ENCODE measurements at places on chromosomes 2 and 18. TPM values are rescaled to one million over a fixed set of nuclear protein-coding genes. Genes with fewer than 3 reads are reported as not detected.

GRCh38 chr2:173204316-173204715 lies 128.7 kb downstream of the MAP3K20 start:
- DNase-seq: no peak

Gene CTAGE1
- total RNA-seq: 0.06 TPM

Gene MGAT4A
- total RNA-seq: 34.4 TPM

GRCh38 chr18:10318691-10318970 lies 135.8 kb upstream of the APCDD1 start:
- no peak for DNase-seq

- DNase-seq: no peak
Observed at GRCh38 chr2:216632346-216632951, 771 bp upstream of the IGFBP2 start.

DNA sequence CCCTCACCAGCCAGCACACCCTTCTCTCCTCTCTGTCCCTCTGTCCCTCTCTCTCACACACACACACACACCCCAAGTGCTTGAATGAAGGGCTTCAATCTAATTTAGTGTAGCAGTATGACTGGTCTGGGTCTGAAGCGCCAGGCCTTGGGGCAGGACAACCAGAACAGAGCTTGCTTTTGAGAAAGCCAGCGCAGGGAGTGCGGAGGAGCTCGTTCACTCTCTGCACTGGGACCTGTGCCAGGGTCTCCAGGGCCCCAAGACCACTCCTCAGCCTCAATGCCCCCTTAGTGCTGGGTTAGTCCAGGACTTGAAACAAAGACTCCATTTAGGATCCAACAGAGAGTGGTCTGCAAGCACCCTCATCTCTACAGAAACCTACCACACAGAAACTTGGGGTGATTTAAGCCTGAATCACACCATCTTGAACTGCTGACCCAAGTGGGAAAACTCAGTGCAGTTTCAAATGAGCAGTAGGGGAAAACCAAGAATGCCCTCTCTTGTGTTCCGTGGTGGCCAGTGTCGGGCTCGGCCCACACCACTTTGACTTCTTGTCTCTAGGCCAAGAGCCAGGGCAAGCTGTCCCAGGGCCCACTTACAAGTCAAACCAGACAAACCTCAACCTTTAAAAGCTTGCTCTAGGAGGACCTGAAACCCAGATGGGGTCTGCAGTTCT lies 66.6 kb upstream of the WIPF1 start:
- DNase-seq: no peak

- DNase-seq: no peak
Observed at GRCh38 chr2:154402213-154402612, 296.3 kb upstream of the KCNJ3 start.

GRCh38 chr2:191618046-191618780 lies 59.7 kb upstream of the NABP1 start:
- no peak for DNase-seq

DNA sequence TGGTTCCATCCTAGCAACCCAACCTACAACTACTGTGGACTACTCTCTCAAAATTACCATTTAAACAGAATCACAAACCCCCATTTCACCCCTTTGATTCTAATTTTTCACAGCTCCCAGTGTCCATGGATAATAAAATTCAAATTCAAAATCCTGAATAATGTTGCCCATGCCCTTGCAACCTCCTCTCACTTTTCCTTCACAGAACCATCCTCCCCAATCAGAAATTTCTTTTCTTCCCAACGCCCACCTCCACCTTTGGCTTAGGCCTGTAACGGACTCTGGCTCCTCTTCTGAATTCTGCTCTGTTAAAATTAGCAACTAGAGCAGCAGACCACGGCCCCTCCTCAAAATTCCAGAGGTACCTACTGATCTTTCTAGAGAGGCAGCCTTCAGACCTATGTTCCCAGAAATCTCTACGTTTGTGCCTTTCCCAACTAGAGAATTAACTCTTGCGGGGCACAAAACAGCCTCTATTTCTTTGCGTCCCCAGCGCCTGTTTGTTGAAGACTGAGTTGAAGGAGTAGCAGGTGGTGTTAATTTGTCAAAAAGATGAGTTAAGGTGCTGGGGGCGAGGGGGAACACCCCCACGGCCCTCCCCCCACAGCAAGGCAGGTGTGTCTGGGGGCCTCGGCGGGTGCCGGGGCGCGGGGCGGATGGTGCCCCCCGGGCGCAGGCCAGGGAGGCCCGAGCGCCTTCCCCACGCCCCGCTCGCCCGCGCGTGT lies 428 bp upstream of the MAP3K20 start:
- no peak for DNase-seq

GRCh38 chr2:39996653-39997080 lies 217.6 kb upstream of the THUMPD2 start:
- no peak for DNase-seq

Gene NTSR2
- not detected for total RNA-seq

DNA sequence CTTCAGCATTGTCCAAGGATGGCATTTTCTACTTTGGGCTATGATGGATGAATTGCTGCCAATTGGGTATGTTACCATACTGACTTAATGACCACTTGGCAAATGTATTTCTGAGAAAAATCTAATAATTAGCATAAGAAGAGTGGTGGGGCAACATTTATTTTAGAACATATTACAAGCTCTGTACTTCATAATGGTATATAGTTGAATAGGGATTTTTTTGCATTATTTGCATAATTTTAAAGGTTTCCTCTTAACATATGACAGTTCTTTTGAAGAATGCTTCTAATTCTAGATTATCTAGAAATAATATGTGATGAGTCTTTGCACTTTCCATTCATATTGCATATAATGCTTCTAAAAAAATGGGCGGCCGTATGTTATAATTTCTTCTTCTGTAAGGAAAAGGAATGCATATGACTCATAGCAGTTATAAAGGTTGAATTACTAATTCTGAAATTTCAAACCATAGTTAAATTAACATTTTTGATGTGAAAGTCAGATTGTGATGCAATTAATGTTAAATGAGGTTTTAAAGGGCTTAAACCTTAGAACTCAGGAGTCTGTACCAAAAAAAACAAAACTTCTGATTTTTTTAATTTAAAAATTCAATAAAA lies 1652.3 kb upstream of the SLC39A10 start:
- DNase-seq: no peak

DNA sequence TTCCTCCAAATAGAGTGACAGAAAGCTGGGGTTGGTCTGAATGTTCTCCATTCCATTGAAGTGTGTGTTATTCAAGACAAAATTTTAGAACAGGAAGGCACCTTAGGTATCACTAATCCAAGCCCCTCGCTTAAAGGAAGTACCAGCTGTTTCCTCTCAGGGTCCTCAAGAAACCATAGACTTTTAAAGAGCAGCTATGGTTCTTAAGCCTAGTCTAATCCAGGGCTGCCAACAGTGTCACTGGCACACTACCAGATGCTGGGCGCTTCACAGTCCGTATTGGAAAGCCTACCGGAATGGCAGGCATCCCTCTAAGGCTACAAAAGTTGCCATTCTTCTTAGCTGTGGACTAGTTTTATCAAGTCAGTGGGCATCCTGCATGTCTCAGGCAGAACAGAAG lies 1.9 kb downstream of the NEMP2 start:
- DNase-seq: no peak

DNA sequence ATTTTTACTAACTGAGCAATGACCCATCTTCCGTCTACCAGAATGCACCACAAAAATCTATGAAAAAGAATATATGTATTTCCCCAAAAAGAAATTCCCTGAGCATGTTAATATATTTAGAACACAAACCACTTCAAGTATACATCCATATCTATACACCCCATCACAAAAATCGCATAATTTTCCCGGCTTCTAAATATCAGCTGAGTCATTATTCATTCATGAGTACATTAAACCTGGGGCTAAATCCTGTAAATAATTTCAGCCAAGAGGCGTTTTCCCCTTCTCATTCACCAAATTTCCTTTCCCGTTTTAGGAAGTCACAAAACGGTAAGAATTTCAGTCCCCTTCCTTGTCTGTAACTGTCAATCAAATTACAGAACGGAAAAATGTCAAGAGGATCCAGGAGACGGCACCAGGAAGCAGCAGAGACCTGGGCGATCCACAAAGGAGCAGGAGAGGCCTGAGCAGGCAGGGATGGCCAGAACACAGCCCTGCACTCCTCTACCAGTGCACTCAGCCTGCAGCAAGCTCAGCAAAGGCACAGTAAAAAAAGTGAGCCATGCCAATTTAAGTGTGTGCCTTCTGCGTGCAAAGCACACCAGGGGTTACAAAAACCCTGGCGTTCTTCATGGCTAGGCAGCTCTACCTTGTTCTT lies 300.7 kb downstream of the TCF4 start:
- DNase-seq: no peak

- no peak for DNase-seq
Observed at GRCh38 chr18:67001052-67001451, 397.2 kb upstream of the CDH19 start.

Gene MDH1B
- total RNA-seq: 2.4 TPM

DNA sequence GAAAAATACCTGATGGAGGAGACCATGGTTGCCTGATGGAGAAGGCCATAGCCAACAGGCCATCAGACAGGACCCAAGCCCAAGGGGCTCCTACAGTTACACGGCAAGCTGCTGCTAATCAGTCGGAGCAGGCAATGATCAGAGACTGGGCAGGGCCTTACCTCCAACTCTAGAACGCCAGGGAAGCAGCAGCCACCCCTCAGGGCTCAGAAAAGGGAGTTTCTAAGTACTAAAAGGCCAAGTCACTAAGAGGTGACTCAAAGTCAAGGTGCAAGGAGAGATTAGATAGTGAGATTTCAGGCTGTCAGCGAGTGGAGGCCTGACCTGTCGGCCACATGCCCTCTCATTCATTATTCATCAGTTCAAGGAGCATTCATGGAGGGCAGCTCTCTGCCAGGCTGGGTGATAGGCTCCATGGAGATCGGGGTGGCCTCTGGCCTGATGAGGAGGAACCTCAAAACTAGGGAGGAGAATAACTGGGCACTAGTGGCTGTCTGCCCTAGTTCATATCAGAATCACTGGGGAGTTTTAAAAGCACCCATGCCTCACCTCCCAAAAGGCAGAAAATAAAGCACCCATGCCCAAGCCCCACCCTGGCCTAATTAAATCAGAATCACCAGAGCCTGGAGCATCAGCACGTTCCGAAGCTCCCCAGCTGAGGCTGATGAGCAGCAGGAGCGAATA lies 3.6 kb downstream of the VIL1 start:
- DNase-seq: no peak

Gene CREB1
- 65.4 TPM for total RNA-seq

Gene MSTN
- total RNA-seq: 0.23 TPM

Gene TFCP2L1
- 73.0 TPM for total RNA-seq

- no peak for DNase-seq
Observed at GRCh38 chr2:133104871-133105270, 434.9 kb upstream of the LYPD1 start.

Gene STPG4
- 0.20 TPM for total RNA-seq

- DNase-seq: no peak
Observed at GRCh38 chr2:141384676-141385075, 746.1 kb downstream of the LRP1B start.

Gene LOXL3
- 15.9 TPM for total RNA-seq

GRCh38 chr2:191636235-191636543 lies 41.7 kb upstream of the NABP1 start:
- no peak for DNase-seq

Gene MPP4
- total RNA-seq: not detected

DNA sequence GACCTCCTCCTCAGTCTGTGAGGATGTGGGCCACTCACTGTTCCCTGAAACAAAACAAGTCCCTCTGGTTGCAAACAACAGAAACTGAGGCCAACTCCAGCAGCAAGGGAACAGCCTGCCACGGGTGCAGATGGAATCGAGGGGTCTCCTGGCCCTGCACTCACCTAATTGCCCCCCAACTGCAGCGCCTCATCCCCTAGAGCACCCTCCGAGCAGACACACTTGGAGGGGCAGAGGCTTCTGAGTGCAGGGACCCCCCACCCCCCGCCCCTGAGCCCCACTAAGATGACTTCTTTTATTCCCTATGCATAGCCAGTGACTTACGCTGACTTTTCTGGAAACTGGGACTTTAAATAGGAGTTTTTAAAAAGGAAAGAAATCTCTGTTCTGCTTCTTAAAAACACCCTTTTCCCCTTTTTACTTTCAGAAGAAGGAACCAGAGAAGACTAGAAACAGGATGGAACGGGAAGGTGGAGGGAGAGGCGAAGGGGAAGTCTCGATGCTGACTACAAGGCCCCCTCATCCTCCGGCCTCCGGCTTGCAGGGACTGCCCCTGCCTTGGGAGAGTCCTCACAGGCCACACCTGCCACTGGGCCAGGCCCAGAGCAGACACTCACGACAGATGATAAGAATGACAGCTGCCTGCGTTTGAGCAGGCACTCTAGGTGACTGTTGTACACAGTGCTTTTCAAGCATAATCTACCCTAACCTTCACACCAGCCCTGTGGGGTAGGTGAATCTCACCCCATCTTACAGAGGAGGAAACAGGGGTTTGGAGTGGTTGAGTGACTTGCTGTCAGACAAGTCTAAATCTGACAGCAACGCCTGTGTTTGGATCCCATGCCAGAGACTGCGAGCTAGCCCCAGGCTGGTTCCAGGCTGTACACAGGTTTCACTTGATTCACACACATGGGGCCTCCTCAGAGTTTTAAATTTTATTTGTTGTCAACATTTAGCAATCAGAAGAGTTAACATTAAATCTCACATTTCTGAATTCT lies 28.2 kb upstream of the BIN1 start:
- DNase-seq: peak; percentile 11

- no peak for DNase-seq
Observed at GRCh38 chr2:1613078-1613445, 131.3 kb downstream of the PXDN start.

Gene IL1R2
- 2.3 TPM for total RNA-seq

DNA sequence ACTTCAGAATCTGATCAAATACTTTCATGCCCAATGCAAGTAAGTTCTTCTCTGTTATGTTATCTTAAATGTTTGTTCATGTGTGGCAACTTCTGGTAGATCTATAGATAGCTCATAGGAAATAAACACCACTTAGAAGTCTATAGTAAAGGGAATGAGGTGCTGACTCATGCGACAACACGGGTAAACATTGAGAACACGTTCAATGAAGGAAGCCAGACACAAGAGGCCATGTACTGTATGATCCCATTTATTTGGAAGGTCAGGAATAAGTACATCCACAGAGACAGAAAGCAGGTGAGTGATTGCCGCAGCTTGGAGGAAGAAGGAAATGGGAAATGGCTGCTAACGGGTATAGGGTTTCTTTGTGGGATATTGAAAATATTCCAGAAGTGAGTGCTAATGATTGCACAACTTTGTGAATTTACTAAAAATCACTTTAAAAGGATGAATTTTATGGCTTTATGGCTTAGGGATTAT lies 95.4 kb downstream of the ITGB1BP1 start:
- DNase-seq: no peak

Gene TFPI
- total RNA-seq: 45.6 TPM

DNA sequence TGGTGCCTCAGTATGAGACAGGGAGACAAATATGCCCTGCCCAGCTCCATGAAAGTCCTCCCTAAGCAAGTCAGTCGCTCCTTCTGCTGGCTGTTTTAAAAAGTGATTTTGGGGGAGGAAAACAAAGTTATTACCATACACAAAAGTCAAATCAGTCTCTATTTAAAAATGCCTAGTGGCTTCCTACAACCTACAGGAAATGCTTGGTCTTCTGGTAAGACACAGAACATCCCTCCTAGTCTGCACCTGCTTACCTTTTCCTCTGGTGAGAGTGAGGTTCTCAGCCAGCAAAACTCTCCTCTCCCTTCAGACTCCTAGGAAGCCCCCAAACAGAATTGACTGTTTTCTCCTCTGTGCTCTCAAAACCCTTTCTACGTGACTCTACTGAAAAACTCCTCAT lies 13.5 kb downstream of the CMPK2 start:
- no peak for DNase-seq

GRCh38 chr2:203739351-203739750 lies 32.9 kb downstream of the CD28 start:
- no peak for DNase-seq

GRCh38 chr2:110650346-110650745 lies 27.5 kb downstream of the BUB1 start:
- no peak for DNase-seq

- no peak for DNase-seq
Observed at GRCh38 chr18:7592305-7593071, 25.4 kb downstream of the PTPRM start.
